ENCODE measurements at places on chromosomes 5 and 9.

- no peak for DNase-seq
Measured at GRCh38 chr9:83999141-83999918, 18.7 kb downstream of the RMI1 start.

DNA sequence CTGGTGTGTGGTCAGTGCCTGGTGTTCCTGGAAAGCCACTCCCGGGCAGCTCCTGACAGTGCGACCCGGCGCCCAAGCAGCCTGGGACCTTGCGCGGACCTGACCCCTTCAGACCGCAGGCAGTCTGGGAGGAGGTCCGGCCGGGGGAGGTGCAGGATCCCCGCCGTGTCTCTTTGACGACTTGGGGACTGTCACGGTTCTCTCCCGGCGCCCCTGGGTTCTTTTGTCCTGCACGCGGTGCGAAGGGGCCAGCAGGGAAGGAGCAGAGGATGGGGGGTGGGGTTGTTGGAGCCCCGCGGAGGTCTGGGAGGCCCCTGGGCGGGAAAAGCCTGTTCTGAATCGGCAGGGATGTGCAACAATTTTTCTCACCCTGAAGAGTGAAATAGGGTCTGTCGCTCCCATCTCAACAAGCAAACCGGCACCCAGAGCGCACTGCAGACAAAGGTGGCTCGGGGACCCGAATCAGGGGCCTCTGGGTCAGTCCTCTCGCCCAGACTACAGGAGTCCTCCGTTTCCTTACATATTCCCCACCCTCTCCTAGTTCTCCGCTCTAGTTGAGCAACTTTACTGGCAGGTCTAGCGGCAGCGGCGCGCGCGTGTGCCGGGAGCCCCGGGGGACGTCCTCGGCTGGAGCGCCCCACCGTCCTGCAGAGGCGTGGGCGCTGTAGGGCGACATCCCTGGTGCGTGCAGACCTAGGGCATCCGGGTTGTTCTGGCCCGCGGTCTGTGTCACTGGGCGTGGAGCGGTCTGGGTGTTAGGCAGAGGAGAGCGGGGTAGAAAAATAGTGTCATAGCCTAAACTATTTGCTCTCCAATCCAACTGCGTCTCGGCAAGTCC, 1.2 kb downstream of the VCAN start:
- DNase-seq, result peak; percentile 82

DNA sequence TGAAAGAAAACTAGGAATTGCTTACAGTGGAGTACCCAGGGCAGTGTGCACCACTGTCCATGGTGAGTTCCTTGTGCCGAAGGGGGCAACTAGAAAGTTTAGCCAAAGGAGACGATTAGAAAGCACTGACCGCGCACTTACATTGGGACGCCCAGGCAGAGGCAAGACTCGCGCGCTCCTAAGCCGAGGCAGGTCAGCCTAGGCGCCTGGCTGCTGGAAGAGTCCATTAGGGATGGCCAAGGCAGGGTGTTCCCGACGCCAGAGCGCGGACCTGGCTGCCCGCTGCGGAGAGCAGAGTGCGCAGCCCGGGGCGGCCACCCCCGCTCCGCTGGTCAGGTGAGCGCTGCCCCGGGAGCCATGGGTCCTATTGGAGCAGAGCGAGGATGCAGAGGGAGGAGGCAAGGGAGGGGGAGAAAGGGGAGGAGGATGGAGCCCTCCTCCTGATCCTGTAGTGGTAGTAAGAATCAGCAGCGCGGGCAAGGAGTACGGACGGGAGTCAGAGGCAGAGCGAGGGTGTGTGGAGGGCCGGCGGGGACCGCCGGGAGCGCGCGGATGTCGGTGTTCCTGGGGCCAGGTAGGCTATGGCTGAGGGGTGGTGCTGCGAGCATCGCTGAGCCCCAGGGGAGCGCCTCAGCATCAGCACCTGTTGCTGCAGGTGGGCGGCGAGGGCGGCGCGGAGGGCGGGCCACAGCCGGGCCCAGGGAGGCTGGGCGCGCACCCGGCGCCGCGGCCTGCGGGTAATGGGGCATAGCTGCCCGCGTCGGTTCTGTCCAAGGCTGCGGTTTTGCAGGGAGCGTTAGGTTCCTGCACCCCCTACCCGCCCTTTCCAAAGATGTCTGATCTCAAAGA, at the start of gene ADGRV1:
TSS of gene ADGRV1 (plus strand) at position 454 of the 849 bp plus-strand sequence. CDS start at position 553, 99 bp downstream.
- DNase-seq, result peak; percentile 96

DNA sequence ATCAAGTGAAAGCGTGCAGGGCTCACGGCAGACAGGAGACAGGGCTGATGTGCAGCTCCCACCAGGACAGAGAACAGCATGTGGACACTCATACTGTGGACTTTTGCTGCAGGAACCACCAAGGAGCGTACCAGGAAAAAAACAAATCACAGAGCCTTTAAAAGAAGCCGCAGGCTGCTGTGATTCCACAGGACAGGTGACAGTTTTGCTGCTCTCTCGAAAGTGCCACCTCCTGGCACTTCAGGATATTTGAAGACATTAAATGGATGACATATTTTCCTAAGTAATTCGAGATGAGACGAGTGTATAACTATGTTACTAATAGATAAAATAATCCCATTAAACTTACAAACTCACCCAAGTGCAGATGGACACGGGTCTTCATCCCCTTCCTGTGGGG, 29.3 kb downstream of the ZDHHC11 start:
- no peak for DNase-seq

DNA sequence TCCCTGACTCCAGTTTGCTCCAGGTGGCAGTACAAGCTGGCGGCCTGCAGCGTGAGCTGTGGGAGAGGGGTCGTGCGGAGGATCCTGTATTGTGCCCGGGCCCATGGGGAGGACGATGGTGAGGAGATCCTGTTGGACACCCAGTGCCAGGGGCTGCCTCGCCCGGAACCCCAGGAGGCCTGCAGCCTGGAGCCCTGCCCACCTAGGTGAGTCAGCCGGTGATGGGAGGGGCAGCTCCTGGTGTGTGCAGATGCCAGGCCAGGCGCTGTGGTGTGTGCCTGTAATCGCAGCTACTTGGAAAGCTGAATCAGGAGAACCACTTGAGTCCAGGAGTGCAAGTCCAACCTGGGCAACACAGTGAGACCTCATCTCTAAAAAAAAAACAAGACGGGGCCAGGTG, 10.0 kb upstream of the CACFD1 start:
- DNase-seq, result no peak

DNA sequence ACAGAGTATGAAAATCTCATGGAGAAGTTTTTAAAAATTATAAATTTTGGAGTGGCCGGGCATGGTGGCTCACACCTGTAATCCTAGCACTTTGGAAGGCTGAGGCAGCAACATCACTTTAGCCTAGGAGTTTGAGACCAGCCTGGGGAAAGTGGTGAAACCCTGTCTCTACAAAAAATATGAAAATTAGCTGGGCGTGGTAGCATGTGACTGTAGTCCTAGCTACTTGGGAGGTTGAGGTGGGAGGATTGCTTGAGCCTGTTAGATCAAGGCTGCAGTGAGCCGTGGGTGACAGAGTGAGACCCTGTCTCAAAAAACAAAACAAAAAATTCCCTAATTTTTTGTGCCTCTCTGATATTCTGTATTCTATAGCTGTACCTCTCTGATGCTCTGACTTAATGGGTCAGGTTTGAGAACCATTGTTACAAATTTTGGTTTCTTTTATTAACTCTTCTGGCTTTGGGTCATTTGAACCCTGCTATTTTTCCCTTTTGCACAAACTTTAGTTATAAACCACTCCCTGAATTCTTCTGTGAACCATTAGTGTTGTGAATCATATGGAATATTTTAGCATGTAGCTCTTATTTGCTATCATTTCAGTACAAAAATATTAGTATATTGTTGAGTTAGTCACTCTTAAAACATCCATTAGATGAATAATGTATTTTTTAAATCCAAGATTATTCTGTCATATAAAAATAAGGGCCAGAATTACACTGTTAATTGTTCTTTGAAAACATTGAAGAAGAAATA, 51.0 kb downstream of the FER start:
- DNase-seq, result no peak

DNA sequence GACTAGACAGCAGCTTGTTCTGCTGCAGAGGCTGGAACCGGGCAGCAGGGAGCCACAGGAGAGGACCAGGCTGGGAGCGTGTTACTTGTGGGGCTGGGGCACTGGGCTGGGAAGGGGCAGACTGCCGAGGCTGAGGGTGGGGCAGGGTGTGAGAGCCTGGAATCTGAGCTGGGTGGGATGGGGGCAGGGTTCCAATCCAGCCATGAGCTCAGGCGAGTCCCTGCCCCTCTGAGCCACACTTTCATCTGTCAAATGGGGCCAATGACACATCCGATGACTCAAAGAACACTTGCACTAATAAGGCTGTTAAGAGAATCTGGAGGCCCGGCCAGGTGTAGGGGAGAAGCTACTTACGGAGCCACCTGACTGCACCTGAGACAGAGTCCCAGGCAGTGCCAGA, 18.7 kb upstream of the WDR38 start:
- DNase-seq, result peak; percentile 36

GRCh38 chr9:69028754-69029153, 6.8 kb upstream of the FXN start:
- DNase-seq, result no peak

- DNase-seq, result no peak
Measured at GRCh38 chr5:16483361-16483760, 17.8 kb upstream of the ZNF622 start.
